ENCODE measurements at places on chromosomes 2 and 18. TPM values are rescaled to one million over a fixed set of nuclear protein-coding genes. Genes with fewer than 3 reads are reported as not detected.

DNA sequence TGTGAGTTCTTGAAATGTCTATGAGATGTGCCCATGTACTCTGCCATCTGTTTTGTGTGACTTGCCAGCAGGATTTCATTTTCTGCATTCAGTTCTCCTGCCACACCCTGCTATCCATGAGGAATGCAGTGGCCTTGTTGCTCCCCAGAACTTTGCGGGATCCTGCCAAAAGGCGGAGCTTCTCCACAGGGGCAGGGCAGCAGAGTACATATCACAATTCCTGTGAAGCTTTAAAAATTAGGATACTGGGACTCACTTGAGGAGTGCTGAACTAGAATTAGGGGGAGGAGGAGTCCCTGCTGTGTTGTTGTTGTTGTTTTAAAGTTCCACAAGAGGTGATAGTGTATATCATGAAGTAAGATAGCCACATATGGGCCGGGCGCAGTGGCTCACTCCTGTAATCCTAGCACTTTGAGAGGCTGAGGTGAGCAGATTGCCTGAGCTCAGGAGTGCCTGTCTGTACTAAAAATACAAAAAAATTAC lies 76.4 kb downstream of the TANC1 start:
- H3K27ac ChIP-seq = peak overlapping the region; percentile 68
- no peaks in the 10 kb centered on the region for H3K36me3 ChIP-seq
- no peak overlapping the region for H3K4me3 ChIP-seq
- no peak for DNase-seq
- peaks cover 33% of the 10 kb centered on the region for H3K4me1 ChIP-seq

GRCh38 chr18:77096936-77097886 lies 35.4 kb downstream of the MBP start:
- H3K4me3 ChIP-seq = no peak overlapping the region
- no peak overlapping the region for H3K27ac ChIP-seq
- no peaks in the 10 kb centered on the region for H3K27me3 ChIP-seq
- DNase-seq = no peak
- no peaks in the 10 kb centered on the region for H3K4me1 ChIP-seq

GRCh38 chr18:58223717-58224424 lies 179.8 kb downstream of the NEDD4L start:
- H3K4me1 ChIP-seq = peaks cover 16% of the 10 kb centered on the region
- H3K36me3 ChIP-seq = no peaks in the 10 kb centered on the region
- peak overlapping the region; percentile 69 for H3K27ac ChIP-seq
- H3K27me3 ChIP-seq = no peaks in the 10 kb centered on the region

GRCh38 chr2:224983712-224984554 lies 58.3 kb downstream of the DOCK10 start:
- H3K4me3 ChIP-seq = no peak overlapping the region
- no peak overlapping the region for H3K27ac ChIP-seq
- no peaks in the 10 kb centered on the region for H3K4me1 ChIP-seq
- H3K36me3 ChIP-seq = no peaks in the 10 kb centered on the region
- H3K27me3 ChIP-seq = peaks cover 6% of the 10 kb centered on the region

DNA sequence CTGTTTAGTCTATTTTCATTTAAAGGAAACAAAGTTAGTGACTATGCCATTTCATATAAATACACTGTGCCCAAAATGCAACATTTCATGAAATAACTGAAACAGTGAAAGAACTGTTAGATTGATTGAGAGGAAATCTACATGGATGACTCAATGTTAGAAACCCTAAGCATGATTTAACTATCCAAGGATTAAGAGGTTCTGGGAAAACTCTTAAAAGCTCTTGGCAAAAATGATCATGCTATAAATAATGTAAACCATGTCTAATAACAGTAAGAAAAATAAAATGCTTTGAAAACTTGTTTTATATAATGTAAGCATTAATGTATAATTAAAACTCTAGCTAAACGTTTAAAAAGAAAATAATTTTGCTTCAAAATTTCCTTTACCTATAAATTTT lies 23.5 kb downstream of the MMADHC start:
- no peaks in the 10 kb centered on the region for H3K4me1 ChIP-seq
- H3K36me3 ChIP-seq = no peaks in the 10 kb centered on the region

ANKRD30BL gene
- total RNA-seq = not detected

BAZ2B gene
- 84.5 TPM for total RNA-seq

NAT8 gene
- total RNA-seq = not detected

AGXT gene
- not detected for total RNA-seq

- peak; percentile 85 for DNase-seq
- H3K27ac ChIP-seq = no peak overlapping the region
- no peaks in the 10 kb centered on the region for H3K36me3 ChIP-seq
- peaks cover 4% of the 10 kb centered on the region for H3K4me1 ChIP-seq
- no peaks in the 10 kb centered on the region for H3K27me3 ChIP-seq
Observed at GRCh38 chr2:39227628-39228412, 15.9 kb downstream of the CDKL4 start.

- H3K36me3 ChIP-seq = no peaks in the 10 kb centered on the region
- H3K4me3 ChIP-seq = no peak overlapping the region
- no peaks in the 10 kb centered on the region for H3K27me3 ChIP-seq
Observed at GRCh38 chr2:117953231-117953630, 60.6 kb downstream of the CCDC93 start.

DNA sequence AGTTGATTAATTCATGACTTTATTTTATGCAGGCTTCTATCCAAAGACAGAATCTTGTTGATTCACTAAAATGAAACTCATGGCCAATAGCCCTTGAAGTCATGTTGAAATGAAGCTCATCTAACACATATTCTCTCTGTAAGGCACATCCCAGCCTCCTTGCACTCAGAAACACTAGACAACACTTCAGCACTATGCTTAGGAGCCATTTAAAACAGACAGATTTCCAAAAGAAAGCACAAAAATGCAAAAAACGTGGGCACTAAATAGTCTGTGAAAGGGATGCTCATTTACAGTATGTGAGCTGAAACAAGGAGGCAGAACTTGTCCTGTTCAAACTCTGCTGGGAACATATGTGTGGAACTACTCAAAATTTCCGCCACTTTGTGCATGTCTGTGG lies 124.4 kb downstream of the MYCN start:
- H3K4me3 ChIP-seq = no peak overlapping the region
- H3K27ac ChIP-seq = no peak overlapping the region
- no peaks in the 10 kb centered on the region for H3K4me1 ChIP-seq
- H3K36me3 ChIP-seq = no peaks in the 10 kb centered on the region
- DNase-seq = no peak

DNA sequence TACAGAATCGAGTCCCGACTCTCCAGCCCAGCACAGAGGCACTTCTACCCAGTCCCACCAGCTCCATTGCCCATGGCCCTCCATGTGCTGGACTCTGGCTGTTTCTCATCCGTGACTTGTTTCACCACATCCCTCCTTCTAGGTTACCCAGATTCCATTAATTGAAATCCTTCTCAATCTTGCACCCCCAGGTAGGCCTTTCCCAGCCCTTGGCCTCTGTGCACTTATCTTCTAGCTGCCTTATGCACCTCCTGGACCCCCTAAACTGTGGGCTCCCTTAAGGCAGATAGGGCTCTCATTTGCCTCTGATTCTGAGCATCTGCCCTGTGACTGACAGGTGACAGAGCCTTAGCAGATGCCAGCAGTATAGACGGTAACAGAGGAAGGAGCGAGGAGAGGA lies 9.2 kb downstream of the MYCN start:
- H3K4me1 ChIP-seq = no peaks in the 10 kb centered on the region
- H3K36me3 ChIP-seq = no peaks in the 10 kb centered on the region
- H3K27ac ChIP-seq = no peak overlapping the region
- no peak overlapping the region for H3K4me3 ChIP-seq
- no peak for DNase-seq

DNA sequence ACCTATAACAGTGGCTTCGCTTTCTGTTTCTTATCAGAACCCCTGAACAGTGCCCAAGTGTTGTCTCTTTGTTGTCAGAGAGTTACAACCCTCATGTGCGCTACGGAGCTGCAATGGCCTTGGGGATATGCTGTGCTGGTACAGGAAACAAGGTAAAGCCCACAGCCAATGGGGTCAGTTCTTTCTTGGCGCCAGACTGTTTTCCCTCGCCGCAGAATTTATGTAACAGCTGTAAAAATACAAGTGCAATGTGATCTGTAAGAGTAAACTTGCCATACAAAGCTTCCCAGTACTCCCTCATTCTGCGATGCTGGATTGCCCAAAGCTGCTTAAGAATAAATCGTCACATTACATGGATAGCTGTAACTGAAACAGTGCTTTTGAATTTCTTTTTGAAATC lies 13.9 kb upstream of the HTR2B start:
- H3K4me3 ChIP-seq = no peak overlapping the region
- no peaks in the 10 kb centered on the region for H3K36me3 ChIP-seq
- no peak overlapping the region for H3K27ac ChIP-seq
- peak; percentile 40 for DNase-seq
